M059J (cell line): ENCODE measurements at places on chromosomes 12 and 14.

GRCh38 chr14:105399466-105399775 is 1.1 kb downstream of the TEX22 start:
- no peak for DNase-seq

GRCh38 chr14:72553161-72553560 is 340.7 kb downstream of the DPF3 start:
- DNase-seq, result peak; percentile 24

GRCh38 chr14:56274556-56274955 is 156.3 kb downstream of the PELI2 start:
- DNase-seq, result no peak

- peak; percentile 55 for DNase-seq
These were observed 59.9 kb downstream of the PKP2 start for GRCh38 chr12:32836710-32837109.

DNA sequence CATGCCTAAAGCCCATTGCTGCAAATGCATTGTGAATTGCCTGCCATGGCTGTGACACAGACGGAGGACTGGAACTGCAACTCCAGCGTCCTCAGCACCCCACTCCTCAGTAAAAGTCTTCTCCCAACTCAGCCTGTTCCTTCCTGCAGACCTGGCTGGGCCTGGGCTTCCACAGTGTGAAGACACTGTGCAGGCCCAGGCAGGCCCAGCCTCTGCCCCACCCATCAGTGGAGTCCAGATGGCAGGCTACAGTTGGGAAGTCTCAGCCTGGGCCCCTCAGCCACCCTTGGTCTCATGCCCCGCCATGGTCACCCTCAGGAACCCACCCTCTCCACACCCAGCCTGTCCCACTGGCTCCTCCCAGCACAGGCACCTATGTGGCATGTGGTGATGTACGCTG is 22.0 kb downstream of the VSX2 start:
- DNase-seq, result no peak

DNA sequence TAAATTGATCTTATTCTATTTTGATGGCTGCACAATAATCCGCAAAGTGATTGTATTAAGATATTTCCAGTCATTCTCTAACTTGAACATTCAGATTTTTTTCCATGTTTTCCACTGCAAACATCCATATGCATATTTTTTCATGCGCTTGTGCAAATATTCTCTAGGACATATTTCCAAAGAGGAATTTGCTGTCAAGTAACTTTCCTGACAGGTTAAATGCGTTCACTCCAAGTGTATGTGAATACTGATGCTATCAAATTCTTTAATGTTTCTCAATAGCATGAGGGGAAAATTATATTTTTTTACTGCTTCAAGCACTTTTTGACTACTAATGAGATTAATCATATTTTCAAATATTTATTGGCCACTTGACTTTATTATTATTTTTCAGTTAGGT is 135.3 kb upstream of the LGR5 start:
- no peak for DNase-seq

GRCh38 chr14:85607651-85608081 is 77.7 kb downstream of the FLRT2 start:
- no peak for DNase-seq

GRCh38 chr12:54650409-54650808 is 2.2 kb upstream of the DCD start:
- peak; percentile 28 for DNase-seq

DNA sequence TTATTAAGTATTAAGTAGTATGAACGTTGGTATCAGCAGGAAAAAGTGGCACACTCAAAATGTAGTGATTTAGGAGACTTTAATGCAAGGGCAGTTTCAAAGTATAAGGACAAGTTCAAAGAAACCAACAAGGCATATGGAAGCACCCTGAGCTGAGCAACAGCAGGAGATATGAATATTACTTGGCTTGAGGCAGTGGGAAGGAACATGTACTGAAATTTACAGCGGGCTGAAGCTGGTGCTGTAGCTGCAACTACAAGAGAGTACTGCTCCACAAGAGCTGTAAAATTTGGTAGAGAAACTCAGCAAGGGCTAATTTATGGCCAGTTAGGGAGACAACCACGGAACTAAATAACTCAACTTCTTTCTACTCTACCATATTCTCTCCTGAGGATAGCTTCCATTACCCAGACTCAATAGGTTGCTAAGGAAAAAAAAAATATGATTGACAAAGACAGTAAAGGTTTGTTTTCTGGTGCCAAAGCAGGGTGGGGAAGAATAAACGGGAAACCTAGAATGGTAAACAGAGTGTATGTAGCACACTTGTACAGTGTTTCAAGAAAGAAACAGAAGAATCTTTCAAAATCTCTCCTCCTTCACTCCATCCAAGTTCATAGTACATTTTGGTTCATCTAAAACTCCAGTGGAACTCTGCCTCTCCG is 487.8 kb upstream of the MGAT4C start:
- no peak for DNase-seq

GRCh38 chr14:80212023-80212397 is 706 bp upstream of the DIO2 start:
- peak; percentile 89 for DNase-seq

DNA sequence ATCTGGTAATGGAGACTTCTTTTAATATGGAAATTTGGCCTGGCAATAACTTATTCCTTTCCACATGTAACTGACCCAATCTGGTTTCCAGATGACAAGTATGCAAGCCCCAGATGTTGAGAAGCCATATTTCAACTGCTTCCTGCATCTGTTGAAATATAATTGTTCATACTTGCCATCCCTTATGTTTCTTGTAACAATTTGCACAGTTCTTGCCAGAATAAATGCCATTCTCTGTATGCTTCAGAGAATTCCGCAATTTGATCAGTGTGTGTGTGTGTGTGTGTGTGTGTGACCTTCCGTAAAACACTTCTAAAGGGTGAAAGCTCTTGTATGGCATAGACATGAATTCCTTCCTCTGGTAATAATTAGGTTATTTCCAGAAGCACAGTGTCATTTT is 1.8 kb upstream of the CLEC2A start:
- DNase-seq, result no peak

- DNase-seq, result no peak
These were observed 35.6 kb downstream of the GCH1 start for GRCh38 chr14:54867011-54867410.

DNA sequence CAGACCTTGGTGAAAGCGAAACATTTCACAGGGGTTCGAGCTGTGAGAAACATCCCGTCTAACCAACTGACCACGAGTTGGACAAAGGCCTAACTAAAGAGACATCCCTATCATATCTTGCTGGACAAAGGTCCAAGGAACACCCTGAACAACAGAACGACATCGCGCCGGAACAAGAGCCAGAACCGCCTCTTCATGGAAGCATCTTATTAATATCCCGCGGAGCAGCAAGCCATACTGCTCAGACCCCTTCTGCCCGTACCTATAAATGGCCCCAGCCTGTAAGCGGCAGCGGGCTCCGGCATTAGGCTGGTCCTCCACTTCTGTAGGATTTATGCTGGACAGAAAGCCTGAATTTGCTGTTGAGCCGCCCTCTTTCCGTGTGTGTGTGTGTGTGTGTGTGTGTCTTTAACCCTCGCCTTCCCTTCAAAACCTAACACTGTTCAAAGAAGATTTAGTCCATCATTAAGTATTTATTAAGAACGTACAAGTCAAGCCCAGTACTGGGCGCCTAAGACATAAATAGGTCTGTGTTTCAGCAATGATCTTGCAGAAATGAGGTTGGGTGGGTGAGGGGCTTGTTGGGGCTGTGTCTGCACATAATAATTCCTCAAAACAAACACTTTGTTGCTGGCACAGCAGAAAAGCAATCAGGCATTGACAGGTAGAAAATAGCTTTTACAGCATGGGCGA is 1.9 kb downstream of the SLC6A15 start:
- DNase-seq, result no peak

GRCh38 chr14:94058674-94059138 is 22.3 kb downstream of the DDX24 start:
- DNase-seq, result no peak

- no peak for DNase-seq
These were observed 294.9 kb downstream of the ETNK1 start for GRCh38 chr12:22919883-22920282.

DNA sequence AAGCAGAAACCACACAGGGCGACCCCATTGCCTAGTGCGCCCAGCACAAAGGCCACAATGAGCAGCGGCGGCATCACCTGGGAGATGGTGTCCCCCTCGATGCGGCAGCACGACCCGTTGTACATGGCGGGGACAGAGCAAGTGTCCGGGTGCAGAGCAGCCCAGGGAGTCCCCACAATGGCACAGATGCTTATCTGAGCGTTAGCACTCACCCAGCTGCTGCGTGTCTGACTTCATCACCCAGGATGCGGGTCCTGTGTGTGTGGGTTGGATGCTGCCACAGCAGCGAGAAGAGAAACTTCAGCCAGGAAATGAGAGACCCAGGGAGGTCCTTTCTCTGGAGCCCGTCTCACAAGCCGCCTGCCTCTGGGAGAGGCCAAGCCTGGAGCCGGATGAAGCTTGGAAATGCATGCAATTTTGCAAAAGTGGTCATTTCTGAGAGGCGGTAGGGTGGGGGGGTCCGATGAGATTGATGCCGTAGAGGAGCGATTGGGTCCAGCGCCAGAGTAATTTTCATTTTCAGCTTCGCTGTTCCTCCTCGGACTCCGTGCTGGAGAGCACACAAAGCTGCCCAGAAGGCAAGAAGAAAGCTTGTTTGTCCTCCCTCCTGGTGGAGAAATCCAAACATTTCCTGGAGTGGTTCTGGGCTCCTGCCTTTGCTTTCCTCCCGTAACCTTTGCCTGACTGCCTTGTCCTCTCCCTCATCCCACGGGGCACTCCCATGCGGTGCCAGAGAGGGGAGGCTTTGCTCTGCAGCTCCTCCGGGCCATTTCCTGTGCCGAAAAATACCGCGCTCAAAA is at the start of gene HCAR1:
Gene HCAR1 (minus strand): TSS at position 630 of the 800 bp plus-strand sequence. CDS start 505 bp downstream, at position 125.
- no peak for DNase-seq

DNA sequence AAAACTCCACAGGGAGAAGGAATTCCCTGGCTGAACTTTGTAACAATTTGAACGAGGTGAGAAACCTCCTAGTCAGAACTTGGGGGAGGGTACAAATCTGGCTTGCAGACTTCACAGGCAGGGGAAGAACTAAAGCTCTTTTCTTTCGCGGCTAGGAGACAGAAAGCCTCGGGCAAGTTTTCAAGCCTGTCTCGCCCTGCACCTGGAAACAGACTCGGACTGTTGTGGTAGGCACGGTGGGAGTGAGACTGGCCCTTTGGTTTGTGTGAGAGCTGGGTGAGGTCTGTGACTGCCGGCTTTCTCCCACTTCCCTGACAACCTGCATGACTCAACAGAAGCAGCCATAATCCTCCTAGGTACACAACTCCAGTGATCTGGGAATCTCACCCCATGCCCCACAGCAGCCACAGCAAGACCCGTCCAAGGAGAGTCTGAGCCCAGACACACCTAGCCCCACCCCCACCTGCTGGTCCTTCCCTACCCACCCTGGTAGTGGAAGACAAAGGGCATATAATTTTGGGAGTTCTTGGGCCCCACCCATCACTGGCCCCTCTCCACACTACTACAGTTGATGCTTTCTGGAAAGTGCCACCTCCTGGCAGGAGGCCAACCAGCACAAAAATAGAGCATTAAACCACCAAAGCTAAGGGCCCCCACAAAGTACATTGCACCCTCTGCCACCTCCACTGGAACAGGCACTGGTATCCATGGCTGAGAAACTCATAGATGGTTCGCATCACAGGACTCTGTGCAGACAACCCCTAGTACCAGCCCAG is 102.7 kb upstream of the ST8SIA1 start:
- DNase-seq, result peak; percentile 64

- DNase-seq, result no peak
These were observed 8.8 kb upstream of the MAP4K5 start for GRCh38 chr14:50541159-50541567.

DNA sequence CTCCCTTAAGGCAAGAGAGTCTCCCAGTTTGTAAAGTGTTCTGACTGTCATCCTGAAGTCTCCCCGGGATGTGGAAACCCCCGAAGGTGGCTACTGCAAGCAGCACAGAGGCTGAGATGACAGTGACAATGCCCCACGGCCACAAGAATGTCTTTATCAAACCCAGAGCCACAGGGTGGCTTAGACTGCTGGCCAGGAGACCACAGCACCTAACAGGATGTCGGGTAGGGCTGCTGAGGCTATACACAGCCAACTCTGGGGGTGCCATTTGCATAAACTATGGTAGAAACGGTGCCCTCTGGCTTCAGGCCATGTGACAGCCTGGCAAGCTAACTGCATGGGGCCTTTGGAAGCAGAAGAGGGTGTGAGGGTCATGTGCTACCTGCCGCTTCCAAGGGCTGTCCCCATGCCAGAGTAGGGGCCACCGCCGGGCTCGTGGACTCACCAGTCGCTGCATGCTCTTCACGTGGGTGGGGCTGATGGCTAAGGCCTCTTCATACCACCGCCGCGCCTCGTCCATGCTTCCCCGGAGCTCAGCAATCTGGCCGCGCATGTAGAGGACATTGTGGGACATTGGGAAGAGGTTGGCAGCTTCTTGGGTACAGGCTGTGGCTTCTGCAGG is 180.9 kb downstream of the CALM1 start:
- DNase-seq, result no peak
